ENCODE measurements at places on chromosomes 1 and 21.

DNA sequence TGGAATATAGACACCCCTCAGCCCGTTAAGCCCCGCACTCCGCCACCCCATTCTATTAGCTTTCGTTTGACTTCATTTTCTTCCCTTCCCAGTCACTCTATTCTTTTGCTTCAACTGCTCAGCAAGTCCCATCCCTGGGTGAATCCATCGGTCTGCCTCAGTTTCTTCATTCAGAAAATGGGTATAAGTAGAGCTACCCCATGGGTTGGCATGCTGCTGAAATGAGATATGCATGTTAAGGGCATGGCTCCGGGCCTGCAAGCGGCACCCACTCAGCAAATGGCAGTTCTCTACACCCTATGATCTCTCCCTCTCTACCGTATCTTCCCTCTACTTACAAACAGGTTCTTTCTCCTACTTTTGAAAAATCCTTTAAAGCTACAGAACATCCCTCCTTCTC, 87.8 kb upstream of the IRF2BP2 start:
- DNase-seq, result no peak

GRCh38 chr1:9882945-9883303, 27.1 kb downstream of the CTNNBIP1 start:
- no peak for DNase-seq

DNA sequence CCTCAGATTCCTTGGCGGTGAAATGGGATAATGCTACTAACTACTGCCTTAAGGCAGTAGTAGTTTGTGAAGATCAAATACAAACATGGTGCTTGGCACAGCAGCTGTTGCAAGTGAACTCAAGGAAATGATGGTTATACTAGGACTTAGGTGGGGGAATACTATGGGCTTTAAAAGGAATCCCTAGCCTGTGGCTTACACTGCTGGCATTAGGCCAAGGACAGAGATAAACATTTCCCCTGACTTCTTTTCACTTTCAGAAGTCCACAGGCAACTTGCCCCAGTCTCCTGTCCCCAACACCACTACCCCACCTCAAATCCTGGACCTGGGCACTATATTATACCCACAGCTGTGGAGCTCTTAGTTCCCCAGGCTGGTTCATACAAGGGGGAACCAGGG, 13.1 kb upstream of the VAMP4 start:
- DNase-seq, result no peak

- peak; percentile 41 for DNase-seq
Measured at GRCh38 chr1:205543351-205544301, 39.2 kb downstream of the CDK18 start.

- DNase-seq, result no peak
Measured at GRCh38 chr1:6975331-6976043, 190.2 kb downstream of the CAMTA1 start.

- DNase-seq, result no peak
Measured at GRCh38 chr1:208496467-208497371, 252.5 kb upstream of the PLXNA2 start.

GRCh38 chr21:35520302-35520701, 471.2 kb upstream of the RUNX1 start:
- DNase-seq, result no peak

DNA sequence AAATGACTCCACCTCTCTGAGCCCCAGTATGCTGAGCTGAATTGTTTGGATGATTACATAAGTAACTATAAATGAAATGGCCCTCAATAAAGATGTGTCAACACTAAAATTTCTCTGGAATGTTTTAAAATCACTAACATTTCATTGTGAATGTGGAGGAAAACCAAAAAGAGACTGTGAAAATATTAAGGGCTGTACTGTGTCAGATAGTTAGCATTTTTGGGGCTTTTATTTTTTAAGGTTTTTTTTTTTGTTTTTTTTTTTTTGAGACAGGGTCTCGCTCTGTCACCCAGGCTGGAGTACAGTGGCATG, 6.3 kb downstream of the MYOC start:
- DNase-seq, result no peak

DNA sequence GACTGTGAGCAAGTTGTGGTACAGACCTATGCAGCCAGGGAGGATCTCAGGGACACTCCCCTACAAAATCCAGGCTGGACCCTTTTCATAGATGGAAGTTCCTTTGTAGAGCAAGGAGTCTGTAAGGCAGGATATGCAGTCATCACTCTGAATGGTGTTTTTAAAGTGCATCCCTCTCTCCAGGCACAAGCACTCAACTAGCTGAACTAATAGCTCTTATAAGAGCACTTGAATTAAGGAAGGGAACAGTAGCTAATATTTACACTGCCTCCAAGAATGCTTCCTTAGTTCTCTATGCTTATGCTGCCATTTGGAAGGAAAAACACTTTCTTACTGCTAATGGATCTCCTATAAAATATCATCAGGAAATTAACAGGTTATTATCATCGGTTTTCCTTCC, 27.0 kb upstream of the SMYD3 start:
- DNase-seq, result no peak

DNA sequence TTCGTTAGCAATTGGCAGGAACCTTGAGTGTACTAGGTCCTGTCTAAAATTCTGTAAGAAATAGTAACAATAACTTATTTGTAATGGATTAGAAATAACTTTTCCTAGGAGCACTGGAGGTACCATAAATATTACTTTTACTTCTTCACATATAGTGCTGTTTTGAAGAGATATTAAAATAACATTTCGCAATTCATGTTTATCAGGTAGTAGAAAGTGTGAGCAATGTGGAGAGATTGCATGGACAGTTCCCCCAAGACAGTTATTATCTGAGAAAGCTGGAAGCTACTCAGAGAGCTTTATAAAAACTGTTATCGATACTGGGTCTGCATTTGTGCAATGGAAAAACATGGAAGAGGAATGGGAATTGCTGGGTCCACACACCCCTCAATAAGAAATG, 128.5 kb upstream of the KIF26B start:
- no peak for DNase-seq

GRCh38 chr1:179831225-179831624, 46.4 kb downstream of the TOR1AIP2 start:
- DNase-seq, result no peak

DNA sequence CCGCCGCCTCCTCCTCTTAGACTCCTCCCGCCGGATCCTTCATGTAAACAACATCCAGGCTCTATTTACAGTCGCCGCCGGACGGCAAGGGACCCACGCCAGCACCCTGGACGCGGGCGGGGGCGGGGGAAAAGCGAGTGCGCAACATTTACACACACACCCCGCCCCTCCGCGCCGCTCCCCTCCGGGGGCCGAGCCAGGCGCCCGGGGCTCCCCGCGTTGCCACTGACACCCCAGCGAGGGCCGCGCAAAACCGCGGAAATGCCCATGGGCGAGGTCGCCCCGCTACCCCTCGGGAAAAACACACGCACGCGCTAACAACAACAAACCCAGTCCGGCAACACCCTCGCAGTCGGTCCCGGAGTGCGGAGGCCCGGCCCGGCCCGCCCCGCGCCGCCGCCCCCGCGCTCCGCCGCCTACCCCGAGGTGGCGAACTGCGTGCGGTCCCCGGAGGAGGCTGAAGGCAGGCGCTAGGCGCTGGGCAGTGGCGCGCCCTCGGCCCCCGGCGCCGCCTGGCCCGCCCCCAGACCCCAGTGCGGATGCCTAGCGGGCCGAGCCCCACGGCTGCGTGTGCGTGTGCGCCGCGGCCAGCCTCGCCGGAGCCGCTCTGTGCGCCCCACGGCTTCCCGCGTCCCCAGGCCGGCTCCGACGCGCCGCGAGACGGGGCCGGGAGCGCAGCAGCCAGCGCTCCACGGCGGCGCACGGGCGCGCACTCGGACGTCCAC, 81.1 kb upstream of the AK4 start:
- peak; percentile 88 for DNase-seq

DNA sequence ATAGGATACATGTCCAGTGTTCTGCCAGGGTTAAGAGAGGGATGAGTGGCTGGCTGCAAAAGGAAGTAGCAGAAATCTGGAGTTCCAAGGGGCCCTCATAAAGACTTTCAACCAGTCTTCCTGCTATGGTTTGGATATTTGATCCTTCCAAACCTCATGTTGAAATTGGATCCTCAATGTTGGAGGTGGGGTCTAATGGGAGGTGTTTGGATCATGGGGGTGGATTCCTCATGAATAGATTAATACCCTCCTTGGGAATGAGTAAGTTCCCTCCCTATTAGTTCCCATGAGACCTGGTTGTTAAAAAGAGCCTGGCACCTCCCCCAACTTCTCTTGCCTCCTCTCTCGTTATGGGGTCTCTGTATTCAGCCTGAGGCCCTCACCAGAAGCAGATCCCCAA, 10.1 kb upstream of the GNG12 start:
- no peak for DNase-seq

DNA sequence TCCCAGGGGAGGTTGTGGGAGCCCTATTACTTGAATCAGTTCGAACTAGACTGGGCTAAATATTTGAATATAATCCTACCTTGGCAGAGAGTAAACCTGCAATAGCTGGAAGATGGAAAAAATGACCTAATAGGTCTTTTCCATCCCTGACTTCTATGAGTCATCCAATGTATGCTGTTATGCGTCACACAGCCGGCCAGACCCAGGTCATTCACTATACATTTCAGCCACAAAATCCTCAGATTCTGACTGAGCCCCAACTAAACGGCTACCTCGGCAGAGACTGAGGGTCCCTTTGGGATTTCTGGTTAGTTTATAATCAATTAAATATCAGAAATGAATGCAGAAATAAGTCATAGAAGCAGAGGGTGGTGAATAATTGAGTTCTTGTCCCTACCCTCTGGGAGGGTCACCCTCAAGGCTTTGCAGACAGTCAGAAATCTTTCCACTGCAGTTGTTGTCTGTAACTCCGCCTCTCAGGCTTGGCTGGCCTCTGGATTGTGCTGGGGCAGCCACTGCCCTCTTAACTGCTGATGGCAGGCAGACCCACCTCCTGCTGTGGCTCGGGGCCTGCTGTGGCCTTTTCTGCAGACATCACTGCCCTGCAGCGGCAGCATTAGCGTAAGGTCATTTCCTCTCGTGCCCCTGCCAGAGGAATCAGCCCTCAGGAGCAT, 240.5 kb downstream of the TGFB2 start:
- no peak for DNase-seq

- DNase-seq, result no peak
Measured at GRCh38 chr1:84260852-84261518, 40.5 kb upstream of the SAMD13 start.

DNA sequence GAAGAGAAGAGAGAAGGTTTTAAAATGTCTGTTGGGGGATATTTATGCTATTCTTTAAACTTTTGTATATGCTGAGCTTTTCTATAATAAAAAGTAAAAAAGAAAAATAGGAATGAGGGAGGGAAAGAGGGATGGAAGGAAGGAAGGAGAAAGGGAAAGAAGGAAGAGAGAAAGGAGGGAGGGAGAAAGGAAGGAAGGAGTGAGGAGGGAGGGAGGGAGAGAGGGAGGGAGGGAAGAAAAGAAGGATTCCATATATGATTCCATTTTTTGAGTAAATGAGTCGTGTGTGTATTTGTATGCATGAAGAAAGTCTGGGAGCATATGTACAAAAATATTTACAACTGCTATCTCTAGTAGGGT, 120.9 kb upstream of the ZBTB40 start:
- no peak for DNase-seq

DNA sequence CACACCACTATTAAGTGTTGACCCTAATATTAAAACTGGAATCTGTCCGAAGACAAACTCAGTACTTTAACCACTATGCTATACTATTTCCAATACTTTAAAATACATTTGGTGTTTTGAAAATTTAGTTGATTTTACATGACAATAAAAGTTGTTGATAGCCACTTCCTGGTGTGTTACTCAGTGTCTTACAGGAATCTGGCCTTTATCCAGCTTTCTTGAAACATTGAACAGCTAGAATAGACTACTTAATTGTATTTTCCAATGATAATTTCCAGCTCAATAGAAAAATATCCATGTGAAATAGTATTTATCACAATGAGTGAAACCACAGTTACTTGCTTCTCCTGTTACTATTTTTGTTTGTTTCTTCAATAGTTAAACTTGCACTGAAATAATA, 369.6 kb upstream of the ADGRL4 start:
- no peak for DNase-seq

DNA sequence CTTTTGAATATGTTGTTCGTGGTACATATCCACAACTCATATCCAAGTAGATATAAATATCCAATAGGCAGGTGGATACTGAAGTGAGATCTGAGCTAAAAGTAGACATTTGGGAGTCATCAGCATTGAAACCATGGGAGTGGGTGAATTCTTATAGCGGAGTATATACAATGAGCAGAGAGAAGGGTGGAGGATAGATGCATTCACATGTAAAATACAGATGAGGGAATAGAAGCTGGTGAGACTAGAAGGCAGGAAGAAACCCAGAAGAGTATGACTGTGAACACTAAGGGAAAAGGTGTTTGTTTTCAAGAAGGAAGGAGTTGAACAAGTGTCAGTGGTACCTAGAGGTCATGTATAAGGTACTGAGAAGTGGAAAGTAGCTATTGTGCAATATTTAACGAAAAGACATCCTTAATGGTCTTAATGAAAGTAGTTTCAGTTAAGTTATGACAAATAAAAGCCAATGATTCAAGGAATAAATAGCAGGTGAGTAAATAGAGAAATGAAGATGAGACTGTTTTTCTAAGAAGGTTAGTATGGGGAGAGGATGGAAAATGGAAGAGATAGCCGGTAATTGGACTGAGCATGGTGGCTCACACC, 181.6 kb upstream of the CACYBP start:
- DNase-seq, result no peak
